T-helper 1 cell (primary cell): ENCODE measurements at places on chromosomes 3 and 15.

- no peak for DNase-seq
Measured at GRCh38 chr15:85274315-85275050, 105.9 kb upstream of the AKAP13 start.

GRCh38 chr3:145058483-145058882, 1086.9 kb downstream of the DIPK2A start:
- DNase-seq: no peak

DNA sequence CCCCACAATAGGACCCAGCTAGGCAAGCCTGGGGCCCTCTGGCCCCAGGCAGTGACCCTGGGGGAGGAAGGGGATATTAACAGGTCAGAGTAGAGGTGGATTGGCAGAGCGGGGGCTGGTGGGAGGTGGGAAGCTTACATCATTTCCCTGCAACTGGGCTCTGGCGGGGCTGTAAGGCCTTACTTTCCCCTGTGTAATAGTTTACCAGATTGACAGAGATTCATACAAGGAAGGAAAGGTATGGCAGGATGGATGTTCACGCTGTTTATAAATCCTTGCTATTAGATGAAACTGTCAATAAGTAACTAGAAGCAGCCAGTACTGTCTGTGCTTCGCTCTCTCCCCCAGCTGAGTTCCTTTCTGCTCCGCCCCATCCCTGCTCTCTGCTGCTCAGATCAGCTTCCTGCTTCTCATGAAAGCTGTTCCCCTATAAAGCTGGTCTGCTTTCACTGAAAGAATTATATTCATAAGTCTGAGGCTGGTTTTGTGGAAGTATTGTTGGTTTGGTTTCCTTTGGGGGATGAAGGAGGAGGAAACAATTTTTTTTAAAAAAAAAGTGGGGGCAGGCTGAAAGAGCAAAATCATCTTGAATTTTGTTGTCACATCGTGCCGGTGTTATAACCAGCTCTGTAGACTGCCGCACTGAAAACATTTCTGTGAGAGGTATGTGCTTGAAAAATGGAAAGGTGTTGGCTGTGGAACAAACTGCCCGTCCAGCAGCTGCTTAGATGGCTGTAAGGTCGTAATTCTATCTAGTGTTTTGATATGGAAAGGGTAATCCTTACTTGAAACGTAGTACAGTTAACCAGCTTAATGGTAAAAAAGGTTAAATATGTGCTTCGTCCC, 76.4 kb downstream of the BBX start:
- peak; percentile 40 for DNase-seq

- DNase-seq: no peak
Measured at GRCh38 chr3:87997966-87998365, 60.8 kb downstream of the CGGBP1 start.

GRCh38 chr3:136193278-136194054, 2.7 kb downstream of the MSL2 start:
- DNase-seq: no peak

GRCh38 chr3:53680028-53680427, 166.2 kb downstream of the CHDH start:
- DNase-seq: no peak

DNA sequence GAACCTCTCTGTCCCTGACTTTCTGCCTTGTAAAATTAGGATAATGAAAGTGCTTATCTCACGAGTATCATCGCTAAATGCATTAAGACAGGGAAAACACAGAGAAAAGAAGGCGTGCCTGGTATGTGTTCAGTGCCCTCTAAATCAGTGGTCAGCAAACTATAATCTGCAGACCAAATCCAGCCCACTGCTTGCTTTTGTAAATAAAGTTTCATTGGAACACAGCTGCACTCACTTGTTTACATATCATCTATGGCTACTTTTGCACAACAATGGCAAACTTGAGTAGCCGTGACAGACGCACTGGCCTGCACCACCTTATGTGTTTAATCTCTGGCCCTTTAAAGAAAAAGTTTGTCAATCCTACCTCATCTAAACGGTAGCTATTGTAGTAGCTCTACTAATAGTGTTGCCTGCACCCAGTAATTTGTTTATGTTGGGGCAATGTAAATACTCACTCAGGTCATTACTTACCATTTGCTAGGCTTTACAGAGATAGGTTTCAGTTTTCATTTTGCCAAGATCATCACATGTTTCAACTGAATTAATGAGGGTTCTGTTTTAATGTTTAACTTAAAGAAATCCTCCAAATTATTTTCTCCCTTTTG, 229.4 kb downstream of the FEZF2 start:
- DNase-seq: no peak

GRCh38 chr3:43539321-43539720, 82.5 kb downstream of the ANO10 start:
- no peak for DNase-seq

DNA sequence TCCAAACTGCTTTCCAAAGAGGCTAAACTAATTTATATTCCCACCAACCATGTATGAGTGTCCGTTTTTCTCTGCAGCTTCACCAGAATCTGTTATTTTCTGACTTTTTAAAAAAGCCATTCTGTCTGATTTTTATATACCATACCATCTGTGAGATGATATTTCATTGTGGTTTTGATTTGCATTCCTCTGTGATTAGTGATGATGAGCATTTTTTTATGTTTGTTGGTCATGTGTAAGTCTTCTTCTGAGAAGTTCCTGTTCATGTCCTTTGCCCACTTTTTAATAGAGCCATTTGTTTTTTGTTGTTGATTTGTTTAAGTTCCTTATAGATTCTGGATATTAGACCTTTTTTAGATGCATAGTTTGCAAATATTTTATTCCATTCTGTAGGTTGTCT, 179.4 kb upstream of the ALCAM start:
- DNase-seq: no peak

GRCh38 chr3:66233033-66233432, 12.2 kb downstream of the SLC25A26 start:
- no peak for DNase-seq

- DNase-seq: no peak
Measured at GRCh38 chr3:127997961-127998360, 54.3 kb upstream of the SEC61A1 start.

DNA sequence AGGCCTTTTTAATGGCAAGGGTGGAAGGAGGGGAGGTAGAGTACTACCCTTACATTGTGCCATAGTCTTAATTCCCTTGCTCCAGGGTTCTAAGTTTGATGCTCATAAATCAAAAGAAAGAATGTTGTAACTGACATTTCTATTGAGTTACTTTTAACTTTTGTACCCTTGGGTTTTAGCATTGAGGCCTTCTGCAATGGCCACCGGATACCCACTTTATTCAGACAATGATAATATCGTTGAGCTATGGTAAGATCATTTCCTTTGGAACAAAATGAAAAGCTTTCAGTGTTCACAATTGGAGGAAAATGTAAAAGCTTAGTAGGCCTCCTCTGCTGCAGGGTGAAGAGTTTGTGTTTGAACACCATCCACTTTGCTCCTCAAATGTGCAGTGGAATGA, 16.8 kb downstream of the CGNL1 start:
- no peak for DNase-seq

GRCh38 chr15:74208496-74208895, 5.9 kb upstream of the STRA6 start:
- no peak for DNase-seq

GRCh38 chr3:187641320-187642016, 28.7 kb downstream of the SST start:
- DNase-seq: no peak

DNA sequence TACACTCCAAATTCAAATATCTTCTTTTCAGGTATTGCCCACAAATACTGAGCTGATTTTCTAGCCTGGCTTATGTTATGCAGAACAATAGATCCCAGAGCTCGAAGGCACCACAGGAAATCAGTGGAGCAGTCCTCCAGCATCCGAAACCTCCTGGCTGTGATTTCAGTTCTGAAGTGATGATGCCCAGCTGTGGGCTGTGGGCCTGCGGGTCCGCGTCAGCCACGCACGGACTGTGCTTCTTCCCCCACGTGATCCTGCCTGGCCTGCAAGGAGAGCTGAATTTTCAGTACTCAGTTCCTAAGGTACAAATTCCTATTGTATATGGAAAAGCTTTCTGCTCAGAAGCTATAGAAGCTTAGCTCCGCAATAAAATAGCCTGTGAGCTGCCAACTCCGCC, 96.2 kb downstream of the OCA2 start:
- DNase-seq: no peak

- DNase-seq: no peak
Measured at GRCh38 chr3:49173792-49174170, 2.4 kb downstream of the KLHDC8B start.

DNA sequence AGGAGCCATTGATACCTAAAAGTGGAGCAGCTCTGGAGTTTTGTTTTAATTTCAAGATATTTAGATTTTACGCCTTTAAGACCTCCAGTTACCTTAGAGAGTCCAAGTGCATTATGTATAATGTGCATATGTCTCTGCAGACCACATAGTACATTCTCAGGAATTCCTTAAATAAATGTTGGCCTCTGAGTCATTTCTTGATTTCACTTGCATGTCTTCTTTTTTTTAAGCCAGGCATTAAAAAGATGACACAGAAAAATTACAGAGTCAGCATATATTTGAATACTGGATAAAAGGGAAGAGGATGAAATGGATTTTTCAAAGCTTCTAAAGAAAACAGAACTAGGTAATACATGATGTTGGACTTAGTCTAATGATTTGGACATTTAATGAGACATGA, 125.2 kb downstream of the TMCO5A start:
- DNase-seq: no peak

DNA sequence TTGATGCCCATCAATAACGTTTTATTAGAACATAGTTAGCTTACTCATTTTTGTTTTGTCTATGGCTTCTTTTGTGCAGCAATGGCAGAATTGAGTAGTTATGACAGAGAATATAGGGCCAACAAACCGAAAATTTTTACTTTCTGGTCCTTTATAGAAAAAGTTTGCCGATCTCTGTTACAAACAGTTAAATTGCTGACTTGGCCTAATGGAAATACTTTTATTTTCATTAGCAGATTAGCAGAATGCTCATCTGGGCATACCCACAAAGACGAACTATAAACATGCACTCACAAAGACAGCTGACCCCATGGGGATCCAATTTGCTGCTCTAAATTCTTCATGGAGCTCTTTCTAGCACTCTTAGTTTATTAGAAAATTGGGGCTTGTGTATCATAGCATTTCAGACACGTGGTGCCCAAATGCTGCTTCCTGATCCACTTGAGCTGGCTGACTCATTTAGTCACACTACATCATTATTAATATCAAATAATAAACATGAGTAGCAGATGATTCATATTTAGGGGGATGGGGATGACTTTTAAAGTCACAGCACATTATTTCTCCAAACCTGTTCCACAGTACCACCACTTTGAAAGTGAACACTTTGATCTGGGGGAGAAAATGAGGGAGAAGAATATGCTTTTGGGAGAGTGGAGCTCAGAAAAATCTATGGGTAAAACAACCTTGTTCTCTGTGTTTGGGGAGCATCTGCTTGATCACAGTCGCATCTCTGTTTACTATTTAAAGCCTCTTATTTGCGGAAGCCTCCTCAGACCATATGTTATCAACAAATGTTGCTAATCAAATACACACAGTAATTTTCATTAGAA, 228.1 kb upstream of the FEZF2 start:
- DNase-seq: no peak

- DNase-seq: no peak
Measured at GRCh38 chr3:3589715-3590130, 209.5 kb upstream of the LRRN1 start.

- DNase-seq: no peak
Measured at GRCh38 chr3:102006812-102007485, 157.6 kb downstream of the NFKBIZ start.

DNA sequence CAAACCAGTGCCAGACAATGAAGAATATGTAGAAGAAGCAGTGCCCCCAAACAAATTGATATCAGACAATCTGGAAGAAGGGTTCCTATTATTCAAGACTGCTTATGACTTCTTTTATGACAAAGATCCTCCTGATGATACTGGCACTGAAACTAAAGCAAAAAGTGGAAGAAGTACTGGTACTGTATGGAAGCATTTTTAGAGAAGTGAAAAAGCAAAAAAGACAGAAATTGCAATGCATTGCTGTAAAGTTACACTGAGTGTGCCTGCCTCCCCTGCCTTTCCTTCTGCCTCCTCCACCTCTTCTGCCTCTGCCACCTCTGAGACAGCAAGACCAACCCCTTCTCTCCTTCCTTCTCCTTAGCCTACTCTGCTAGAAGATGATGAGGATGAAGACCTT, 167.6 kb downstream of the PLCL2 start:
- no peak for DNase-seq

DNA sequence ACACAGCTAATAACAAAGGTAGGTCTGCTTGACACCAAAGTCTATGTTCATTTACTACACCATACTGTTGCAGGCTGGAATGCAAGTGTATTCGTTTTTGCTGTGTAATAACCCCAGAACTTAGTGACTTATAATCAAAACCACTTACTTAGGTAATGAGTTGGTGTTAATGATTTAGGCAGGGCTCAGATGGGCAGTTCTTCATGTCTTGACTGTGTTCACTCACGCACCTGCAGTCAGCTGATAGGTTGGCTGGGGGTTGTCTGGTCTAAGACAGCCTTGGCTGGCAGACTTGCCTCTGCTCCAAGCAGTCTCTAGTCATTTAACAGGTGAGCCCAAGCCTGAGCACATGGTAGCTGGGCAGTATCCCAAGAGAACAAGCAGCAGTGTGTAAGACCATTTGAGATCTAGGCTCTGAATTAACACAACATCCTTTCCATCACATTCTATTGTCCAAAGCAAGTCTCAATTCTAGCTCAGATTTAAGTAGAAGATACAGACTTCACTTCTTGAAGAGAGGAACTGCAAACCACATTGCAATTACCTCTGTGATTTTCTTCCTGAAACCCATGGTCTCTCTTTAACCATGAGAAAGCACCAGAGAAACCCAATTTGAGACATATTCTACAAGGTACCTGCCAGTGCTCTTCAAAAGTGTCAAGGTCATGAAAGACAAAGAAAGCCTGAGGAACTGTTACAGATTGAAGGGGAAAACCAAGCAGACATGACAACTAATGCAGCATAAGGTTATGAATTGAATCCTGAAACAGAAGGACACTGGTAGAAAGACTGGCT, 13.3 kb upstream of the DCLK3 start:
- DNase-seq: no peak

GRCh38 chr3:159451482-159451881, 537.2 kb upstream of the IL12A start:
- no peak for DNase-seq

DNA sequence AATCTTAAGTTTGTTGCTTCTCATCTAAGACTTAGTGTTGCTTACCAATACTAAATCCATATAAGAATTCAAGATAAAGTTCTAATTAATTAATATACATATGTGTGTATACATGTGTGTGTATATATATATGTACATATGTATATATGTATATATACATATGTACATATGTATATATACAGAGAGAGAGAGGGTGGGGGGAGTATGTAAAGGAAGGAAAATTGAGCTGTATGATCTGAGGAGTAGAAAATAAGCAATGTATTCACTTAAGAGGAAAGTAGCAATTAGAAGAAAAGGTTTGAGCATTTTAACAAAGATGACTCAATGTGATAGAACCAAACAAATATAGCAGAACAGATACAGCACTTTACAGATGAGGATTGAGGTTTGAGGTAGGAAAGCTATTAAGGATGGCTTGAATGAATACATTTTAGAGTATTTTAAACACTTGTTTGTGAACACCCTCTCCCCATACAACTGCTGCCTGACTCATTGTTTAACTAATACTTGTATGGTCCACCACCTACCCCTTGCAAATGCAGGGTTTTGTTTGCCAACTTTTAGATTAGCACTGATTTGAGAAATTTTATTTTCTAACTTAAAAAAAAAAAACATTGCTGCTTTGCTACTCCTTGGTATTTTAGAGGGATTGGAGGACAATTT, 681.1 kb upstream of the CADM2 start:
- no peak for DNase-seq
